ENCODE measurements at places on chromosomes 2 and 18. TPM values are rescaled to one million over a fixed set of nuclear protein-coding genes. Genes with fewer than 3 reads are reported as not detected.

- no peak for DNase-seq
These were observed 51.1 kb downstream of the RTN4 start for GRCh38 chr2:54999182-54999581.

DNA sequence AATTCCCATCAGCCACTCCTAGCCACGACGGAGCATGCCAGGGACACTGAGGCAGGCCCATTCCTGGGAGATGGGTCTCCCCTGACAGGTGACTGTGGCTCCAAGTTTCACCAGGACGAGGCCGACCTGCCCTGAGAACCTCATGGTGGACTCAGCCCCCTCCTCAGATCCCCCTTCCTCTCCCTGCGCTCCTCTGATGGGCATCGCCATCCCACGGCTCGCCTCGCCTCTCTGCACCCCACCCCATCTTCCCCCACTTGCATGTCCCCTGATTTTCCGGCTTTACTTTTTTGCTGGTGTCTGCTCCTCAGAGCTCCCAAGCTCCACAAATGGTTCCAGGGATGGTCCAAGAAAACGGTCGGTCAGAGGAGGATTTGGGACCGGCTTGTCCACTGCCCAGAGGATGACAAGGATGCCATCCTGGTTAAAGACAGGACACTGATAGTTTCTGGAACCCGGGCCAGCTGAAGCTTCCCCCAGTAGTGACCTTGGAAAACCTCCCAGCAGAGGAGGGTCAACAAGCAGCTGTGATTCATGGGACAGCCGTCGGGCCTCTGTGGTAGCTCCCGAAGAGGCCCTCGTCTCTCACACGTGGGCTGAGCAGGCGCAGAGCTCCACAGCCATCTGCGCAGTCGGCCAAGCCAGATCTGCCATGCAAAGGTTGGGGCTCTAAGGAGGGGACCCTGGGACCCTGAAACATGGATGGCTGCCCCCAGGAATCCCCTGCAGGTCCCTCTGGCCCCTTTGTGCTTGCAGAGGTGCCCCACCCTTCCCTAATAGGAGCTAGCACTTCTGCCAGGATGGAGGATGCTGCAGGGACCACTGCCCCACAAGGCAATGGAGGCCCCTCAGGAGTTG, 87.8 kb upstream of the SLC66A3 start:
- DNase-seq: no peak

DNA sequence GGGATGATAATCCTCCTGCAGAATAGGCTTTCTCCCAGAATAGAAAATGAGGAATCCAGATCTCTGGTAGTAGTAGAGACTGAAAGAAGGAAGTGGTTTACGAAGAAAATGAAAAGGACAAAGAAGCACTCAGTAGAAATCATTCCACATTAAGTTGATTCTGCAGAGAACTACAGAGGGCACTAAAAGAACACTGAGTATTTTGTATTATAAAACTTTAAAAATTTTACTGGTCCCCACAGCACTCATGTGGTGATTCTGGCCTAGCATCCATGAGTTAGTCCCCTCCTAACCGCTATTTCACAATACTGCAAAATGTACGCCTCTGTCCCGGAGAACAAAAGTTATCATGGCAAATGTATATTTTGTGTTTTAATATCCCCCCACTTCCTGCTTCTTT, 42.9 kb upstream of the SLC35F5 start:
- no peak for DNase-seq

- no peak for DNase-seq
These were observed 577.9 kb upstream of the GCFC2 start for GRCh38 chr2:76288598-76288997.

- DNase-seq: no peak
These were observed 25.3 kb upstream of the OR6B3 start for GRCh38 chr2:240078631-240079030.

- DNase-seq: no peak
These were observed 303.2 kb downstream of the MYCN start for GRCh38 chr2:16243411-16243996.

DNA sequence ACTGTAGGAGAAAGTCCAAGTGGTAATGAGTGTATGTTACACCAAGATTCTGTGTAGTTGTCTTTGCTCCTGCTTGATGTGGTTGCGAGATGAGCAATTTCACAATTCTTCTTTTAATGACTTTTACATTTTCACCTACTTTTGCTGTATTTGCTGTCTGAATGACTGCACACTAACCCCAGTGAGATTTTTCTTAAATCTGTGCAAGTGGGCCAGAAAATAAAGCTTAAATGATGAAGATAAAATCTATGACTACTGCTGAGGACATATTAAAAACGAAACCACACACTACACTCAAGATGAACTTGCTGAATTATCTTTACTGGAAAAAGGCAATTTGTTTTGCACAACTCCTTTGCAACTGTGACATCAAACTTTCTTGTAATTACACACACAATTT, 4.1 kb downstream of the LDAH start:
- DNase-seq: no peak

- DNase-seq: no peak
These were observed 126.9 kb downstream of the SPTBN1 start for GRCh38 chr2:54582987-54583386.

DNA sequence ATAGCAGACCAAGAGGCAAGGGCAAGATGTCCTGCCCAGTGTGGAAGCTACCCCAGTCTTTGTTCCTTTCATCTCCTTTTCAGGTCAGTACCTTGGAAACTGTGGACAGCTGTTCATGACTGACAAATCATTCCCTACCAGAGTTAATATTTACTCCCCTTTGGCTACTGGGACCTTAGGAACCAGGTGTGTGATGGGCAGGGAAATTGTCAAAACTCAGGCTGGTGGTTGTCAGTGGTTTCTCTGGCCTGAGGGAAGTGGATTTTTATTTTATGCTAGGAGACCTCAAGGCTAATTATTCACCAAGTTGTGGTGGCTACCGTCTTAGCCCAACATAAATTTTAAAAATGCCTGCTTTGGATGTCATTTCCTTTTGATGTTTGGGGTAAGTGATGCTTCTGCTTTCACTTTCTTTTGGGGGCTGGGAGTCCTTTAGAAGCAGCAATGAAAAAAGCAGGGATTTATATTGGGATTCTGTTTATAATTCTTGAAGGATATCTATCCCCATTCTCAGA, 119.3 kb downstream of the SETBP1 start:
- DNase-seq: no peak

- no peak for DNase-seq
These were observed 17.1 kb downstream of the GATA6 start for GRCh38 chr18:22186484-22186971.

DNA sequence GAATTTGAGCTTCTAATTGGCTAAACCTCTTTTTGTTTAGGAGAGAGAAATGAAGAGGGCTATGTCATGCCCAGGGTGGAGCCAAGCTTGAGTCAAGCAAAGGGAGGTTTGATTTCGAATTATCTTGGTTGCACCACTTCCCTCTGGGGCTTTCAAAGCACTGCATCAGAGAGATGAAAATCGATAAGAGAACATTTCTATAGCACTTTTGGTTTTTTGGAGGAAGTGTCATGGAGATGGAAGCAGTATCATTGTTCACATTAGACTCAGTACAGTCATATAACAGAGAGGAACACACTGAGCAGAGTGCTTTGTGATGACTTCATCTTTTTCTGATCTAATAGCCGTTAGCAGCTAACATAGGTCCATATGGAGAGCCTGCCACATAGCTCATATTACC, 120.3 kb upstream of the UXS1 start:
- DNase-seq: no peak

- peak; percentile 52 for DNase-seq
These were observed 23.6 kb upstream of the SLC9A4 start for GRCh38 chr2:102449370-102449974.

DNA sequence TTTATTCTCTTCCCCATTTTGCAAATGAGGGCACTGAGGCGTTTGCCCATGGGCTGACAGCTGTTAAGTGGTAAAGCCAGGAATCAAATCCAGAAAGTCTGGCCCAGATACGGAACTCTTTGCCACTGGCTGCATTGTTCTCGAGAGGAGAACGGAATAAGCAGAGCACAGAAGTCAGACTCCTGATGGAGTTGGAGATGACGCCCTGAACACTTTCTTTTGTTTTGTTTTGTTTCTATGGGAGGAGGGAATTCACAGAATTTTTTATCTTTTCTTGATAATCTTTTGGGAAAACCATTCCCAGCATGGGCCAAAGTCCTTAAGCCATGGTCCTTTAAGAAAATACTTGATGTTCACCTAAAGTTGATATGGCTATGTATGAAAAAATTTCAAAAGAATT, 322.2 kb downstream of the RDH14 start:
- no peak for DNase-seq

DNA sequence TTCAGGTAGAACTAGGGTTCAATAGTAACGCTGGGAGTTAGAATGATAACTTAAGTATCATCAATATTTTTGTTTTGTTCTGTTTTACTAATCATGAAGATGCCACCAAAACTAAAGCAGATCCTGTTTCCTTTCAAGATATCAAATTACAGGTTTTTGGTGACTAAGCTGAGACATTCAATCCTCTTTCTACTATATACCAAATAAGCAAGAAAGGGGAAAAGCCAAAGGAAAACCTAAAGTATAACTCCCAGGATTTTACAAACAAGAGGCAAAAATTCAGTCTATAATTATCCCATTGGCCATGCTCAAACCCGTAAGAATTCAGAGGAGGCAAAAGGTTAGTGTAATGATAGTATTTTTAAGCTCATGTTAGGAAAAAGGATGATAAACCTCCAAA, 175.2 kb upstream of the CCDC150 start:
- no peak for DNase-seq

DNA sequence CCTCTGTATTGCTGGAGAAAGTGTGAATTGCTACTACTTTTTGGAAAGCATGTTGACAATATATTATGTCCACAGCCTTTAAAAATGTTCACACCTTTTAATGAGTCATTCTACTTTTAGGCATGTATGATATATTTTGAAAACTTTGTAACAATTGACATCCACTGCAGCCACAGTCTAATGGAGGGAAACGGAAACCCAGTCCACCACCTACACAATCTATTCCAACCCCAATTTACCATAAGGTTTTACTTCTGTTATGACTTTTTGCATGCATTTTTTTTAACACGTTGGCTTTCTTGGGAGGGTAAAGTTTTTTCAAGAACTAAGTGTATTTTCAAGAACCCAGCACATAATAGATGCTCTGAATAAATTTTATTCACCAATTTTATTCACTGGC, 38.5 kb upstream of the ATP8B1 start:
- peak; percentile 46 for DNase-seq

DNA sequence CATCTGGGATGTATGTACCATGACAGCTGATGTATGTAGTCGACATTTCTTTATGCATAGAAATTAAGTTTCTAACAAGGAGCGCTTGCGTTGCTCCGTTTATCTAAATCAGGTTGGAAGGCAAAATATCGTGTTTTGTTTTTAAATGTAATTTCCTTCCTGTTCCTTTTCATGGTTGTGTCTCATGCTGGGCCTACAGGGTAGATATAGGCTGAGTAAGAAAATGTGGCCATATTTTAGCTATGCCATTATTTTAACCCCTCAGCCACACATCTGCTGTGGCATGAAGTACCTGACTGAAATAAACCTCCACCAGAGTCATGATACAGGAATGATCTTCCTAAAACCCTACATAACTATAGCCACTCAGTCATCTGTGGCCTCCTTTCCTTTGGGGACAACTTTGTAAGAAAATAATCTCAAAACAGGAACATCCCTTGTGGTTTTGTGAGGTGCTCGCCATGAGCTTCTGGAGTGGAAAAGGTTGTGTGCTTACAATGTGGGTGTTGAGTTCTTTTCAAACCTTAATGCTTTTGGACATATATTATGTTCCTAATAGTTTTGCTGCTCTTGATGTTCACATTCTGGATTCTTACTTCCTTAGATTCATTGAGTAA, 214.3 kb downstream of the FAM210A start:
- no peak for DNase-seq

DNA sequence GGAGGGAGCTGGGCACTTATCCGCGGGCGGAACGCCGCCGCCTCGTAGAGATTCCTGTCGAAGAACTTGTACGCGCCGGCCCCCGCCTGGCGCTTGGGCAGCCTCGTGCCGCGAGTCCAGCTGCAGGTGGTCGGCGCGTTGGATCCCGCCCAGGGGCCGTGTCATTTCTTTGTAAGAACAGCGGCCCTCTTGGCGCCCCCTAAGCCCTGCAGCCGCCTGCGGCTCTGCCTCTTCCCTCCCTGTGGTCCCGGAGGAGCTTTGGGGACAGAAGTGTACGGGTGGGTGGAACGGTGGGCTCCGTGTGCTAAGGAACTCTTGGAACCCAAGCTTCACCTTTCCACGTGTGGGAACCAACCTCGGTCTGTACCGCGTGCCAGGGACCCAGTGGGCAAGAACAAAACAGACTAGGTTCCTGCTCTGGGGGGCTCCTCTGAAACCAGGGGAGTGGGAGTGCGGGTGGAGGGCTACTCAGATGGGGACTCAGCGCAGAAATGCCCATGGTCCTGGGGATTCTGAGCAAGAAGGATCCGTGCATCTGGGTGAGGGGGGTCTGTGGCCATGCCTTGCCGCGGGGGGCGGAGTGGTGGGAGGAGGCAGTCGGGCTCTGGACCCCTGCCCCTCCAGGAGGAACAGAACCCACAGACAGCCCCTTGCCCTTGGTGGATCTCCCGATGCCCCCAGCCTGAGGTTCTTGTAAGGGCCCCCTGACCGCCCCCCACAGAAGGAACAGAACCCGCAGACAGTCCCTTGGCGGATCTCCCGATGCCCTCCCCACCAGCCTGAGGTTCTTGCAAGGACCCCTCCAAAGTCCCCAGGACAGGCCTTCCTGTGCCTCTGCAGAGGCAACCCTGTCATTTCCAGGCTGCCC, 1.5 kb downstream of the GPC1 start:
- no peak for DNase-seq

- no peak for DNase-seq
These were observed 126.2 kb downstream of the PDE1A start for GRCh38 chr2:182300608-182301007.

DNA sequence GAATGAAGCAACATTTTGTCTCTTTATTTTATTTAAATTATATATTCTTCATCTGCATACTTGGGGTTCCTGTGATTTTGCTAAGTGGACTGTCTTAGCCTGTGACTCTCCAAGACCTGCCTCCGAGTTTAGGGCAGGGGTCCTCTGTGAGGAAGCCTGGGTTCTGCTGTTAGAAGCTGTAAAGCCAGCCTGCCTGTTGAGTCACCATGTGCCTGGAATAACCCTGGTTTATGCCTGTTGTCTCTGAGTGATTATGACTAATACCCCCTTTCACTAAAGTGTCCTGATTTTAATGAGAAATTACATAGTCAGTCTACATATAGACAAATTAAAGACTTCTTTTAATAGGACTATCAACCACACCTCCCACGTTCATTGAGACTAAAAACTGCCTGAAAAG, 369.1 kb downstream of the ZNF521 start:
- DNase-seq: no peak

- DNase-seq: peak; percentile 53
These were observed 591 bp downstream of the ASXL2 start for GRCh38 chr2:25877431-25878360.

GRCh38 chr2:223043164-223043941, 8.6 kb upstream of the KCNE4 start:
- no peak for DNase-seq

CGREF1 gene
- 8.8 TPM for total RNA-seq

SPATA3 gene
- not detected for total RNA-seq

NAGK gene
- total RNA-seq: 62.1 TPM

TIGD1 gene
- 6.9 TPM for total RNA-seq

CAD gene
- total RNA-seq: 134 TPM

CRYGD gene
- not detected for total RNA-seq

IL36A gene
- not detected for total RNA-seq

MYO7B gene
- 0.88 TPM for total RNA-seq

WNT6 gene
- total RNA-seq: not detected

ANKRD30B gene
- not detected for total RNA-seq

ERLEC1 gene
- total RNA-seq: 17.5 TPM

APLF gene
- 2.7 TPM for total RNA-seq

SAG gene
- total RNA-seq: 0.31 TPM

MSH2 gene
- 74.5 TPM for total RNA-seq

PLCD4 gene
- total RNA-seq: not detected

PRKAG3 gene
- total RNA-seq: not detected

CEP68 gene
- 4.0 TPM for total RNA-seq

Measured in activated naive CD8-positive, alpha-beta T cell treated with anti-CD3 and anti-CD28 coated beads for 36 hours (primary cell).